ENCODE measurements at places on chromosomes 1 and 21.

- DNase-seq: no peak
These were observed 197.2 kb downstream of the CHRM3 start for GRCh38 chr1:239583536-239583935.

DNA sequence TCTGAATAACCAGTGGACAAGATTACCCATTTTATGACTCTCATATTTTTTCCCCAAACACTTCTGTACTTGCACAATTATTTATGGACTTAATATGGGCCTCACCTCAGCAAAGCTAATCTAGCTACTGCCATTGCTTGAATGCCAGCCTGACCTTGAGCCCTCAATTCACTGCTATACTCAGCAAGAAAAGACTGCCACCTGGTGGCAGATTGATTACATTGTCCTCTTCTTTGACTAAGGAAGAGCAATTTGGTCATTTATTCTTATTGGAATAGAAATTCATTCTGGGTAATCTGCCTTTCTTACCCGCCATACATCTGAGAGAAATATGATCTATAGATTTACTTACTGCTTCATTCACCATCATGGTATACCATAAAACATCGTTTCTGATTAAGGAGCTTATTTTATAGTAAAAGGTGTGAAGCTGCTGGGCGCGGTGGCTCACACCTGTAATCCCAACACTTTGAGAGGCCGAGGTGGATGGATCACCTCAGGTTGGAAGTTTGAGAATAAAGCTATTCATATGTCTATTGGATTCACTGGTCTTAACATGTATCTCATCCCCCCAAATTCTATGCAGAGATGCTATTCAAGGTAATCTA is 32.9 kb upstream of the DIPK1A start:
- DNase-seq: peak; percentile 52

DNA sequence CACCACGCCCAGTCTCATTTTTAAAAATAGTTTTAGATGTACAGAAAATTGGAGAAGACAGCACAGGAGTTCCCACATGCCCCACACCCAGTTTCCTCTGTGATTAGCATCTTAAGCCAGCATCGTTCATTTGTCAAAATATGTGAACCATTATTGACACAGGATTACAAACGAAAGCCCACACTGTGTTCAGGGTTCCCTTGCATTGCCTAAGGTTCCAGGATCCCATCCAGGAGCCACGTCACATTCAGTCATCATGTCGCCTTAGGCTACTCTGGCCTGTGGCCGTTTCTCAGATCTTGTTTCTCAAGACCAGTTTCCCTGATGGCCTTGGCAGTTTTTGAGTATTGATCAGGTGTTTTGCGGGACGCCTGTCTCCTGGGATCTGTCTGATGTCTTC is 34.7 kb upstream of the TNFRSF1B start:
- DNase-seq: no peak

DNA sequence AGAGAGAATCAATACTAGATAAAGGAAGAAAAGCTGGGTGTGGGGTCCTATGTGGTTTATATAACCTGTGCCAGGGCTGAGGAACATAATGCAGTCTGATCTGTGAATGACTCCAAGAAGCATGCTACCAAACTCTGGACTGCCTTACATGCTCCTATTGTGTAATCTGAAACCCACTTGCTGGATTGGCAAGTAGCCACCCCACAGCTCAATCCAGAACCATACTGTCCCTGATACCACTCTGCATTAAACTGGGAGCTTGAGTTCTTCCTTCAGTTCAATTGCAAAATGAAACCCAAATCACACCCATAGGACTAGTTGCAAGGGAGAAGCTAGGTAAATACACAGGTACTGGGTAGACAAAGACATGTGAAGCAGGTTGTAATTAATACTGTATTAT is 115.4 kb upstream of the NEGR1 start:
- no peak for DNase-seq

DNA sequence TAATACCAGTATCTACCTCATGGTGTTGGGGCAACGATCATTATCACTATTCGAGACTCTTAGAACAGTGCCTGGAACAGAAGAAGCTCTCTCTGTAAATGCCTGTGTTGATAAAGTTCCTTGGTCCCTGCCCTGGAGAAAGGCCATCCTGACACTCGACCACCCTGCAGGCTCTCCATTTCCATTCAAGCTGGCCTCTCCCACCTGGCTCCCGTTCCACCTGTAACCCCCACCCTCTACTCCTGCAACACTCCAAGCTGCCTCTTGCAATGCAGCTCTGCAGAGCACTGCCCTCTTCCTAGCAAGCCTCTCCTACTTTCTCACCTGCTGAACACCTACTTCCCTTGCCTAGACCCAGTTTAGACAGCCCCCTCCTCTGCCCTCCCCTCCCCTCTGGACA is 6.1 kb downstream of the SPOCD1 start:
- peak; percentile 29 for DNase-seq

DNA sequence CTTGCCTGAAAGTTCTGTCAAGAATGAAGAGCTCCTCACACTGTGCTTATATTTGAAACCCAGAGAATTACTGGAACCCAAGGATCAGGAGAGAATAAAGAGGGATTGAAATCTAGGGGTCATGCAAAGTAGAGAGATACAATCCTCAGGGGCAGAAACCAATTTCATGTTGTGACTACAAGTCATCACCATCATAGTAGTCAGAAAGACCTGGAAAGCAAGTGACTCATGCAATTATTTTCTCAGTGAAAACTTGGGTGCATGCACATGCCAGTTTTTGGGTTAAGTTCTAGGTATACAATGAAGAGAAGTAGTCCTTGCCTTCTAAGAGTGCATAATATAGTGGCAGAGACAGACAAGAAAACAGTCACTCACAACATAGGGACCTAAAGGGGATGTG is 210.0 kb downstream of the ZC3H11B start:
- DNase-seq: no peak

DNA sequence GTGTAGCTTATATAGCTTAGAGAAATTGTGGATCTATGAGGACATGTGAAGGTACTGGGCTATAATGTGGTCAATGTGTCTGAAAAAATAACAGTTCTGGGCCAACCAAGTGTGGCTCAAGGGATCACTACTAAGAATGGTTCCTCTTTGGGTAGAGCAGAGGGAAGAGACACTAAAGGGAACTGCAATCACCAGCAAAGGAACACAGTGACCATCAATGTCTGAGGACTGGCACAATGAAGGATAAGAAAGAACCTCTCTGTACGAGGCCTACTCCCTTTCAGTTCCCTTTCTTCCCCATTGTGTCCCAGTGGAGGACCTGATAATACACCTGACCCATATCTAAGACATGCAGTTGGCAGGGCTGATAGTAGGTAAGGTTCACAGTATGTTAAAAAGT is 89.9 kb upstream of the JAK1 start:
- no peak for DNase-seq

- no peak for DNase-seq
These were observed 56.5 kb upstream of the HSD17B7 start for GRCh38 chr1:162734047-162734446.

- no peak for DNase-seq
These were observed 1381.8 kb downstream of the MRPL39 start for GRCh38 chr21:24225431-24225830.

DNA sequence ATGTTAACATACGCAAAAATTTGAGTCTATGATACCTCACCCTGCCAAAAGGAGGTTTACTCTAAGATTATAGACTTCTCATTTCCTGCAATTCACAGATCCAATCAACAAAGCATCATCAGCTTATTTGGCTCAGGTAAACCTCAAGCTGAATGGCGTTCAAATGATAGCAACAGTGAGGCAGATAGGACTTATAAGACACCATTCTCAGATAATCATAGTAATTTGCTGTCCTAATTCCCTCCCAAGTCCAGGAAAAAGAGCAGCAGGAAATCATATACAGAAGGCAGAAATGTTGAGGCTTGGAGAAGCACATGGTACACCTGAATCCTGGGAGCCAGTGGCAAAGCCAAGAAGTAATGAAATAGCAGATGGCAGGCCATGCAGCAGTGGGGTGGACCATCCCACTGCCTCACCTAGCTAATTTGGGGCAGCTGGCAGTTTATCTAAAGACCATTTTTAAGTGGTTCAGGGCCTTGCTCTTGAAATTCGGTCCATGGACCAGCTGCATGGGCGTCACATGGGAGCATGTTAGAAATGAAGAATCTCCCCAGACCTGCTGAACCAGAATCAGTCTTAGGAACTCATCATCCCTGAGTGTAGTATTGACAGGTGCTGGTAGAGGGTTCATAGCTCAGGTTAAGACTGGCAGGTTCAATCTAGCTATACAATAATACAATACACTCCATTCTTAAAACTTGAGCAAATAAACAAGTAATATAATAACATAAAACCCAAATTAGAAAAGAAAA is 57.7 kb downstream of the ASTN1 start:
- no peak for DNase-seq

GRCh38 chr21:44822484-44823178 is 4.8 kb upstream of the SUMO3 start:
- DNase-seq: no peak

- no peak for DNase-seq
These were observed 188.2 kb downstream of the DYRK1A start for GRCh38 chr21:37554661-37555379.

DNA sequence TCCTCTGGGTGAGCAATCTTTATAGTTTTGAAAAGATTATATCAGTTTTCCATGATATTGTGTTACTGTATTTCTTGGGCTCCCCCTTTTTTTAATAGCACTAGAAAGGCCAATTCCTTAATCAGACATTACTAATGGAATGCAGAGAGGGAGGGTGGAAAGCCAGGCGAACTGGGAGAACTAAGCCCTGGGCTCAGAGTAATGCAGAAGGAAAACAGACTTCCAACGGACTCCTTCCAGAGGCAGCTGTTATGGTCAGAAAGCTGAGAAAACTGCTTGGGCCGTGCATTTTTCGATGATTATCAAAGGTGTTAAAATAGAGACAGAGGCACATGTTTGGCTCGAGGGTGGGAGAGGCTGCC is 206.3 kb downstream of the FOXD2 start:
- DNase-seq: no peak

DNA sequence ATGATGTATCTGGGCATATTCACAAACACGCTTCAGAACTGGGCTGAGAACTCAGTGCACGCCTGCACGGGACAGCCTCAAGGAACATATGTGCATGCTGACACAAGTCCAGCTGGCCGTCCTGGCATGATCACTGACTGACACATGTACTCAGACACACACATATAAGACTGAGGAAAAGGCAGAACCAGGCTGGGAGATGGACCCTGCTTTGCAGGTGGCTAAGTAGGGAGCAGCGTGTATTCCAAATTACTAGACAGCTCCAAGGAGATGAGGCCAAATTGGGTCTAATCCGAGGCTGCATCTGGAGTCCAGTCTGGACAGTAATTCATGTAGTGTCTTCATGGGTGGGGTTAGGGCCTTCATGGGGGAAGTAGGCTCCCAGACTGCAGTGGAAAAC is 41.4 kb upstream of the GJB5 start:
- no peak for DNase-seq

GRCh38 chr1:119308806-119309205 is 59.8 kb upstream of the HAO2 start:
- DNase-seq: no peak

DNA sequence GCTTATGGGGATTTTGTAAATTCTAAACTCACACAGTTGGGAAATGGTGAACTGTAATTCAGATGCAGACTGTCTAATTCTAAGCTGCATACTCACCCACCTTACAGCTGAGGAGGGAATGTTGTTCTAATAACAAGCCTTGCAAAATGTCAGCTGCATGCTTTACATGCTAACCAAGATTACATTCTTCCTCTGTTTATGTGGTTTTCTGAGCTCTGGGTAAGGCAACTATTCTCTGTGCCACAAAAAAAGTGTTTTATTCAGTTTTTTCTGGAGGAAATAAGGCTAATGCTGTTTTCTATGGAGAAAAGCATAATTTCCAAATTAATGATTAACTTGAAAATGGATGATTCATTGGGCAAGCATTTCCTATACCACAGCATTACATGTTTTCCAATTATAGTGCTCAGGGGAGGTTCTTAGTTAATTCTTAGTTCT is 64.9 kb downstream of the RGS13 start:
- DNase-seq: no peak

DNA sequence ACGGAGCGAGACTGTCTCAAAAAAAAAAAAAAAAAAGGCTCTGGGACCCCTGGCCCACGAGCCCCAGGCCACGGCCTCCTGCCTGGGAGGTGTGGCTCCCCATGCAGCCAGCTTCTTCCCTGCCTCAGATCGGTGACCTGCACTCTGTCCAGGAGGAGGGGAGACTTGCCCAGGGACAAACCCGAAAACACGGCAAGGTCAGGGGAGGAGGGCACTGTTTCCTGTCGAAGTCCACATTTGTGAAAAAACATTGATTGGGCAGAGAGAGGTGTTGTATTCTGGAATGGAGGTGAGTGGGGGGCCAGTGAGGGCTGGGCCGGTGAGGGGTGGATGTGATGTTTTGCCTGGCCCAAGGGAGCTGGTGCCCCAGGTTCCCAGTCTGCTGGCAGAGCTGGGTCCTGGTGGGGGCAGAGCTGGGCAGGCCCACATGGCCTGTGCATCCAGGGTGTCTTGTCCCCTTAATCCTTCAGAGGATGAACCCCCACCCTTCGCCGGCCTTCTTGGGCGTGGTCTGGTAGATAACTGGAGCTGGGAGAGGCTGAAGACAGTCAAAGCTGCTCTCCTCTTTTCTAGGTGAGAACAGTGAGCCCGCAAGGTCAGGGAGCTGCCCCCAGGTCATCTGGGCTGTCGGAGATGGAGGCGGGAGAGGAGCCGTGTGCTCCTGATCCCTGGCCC is 12.4 kb upstream of the FAAP20 start:
- no peak for DNase-seq

GRCh38 chr1:21916447-21917238 is 20.5 kb downstream of the HSPG2 start:
- no peak for DNase-seq

DNA sequence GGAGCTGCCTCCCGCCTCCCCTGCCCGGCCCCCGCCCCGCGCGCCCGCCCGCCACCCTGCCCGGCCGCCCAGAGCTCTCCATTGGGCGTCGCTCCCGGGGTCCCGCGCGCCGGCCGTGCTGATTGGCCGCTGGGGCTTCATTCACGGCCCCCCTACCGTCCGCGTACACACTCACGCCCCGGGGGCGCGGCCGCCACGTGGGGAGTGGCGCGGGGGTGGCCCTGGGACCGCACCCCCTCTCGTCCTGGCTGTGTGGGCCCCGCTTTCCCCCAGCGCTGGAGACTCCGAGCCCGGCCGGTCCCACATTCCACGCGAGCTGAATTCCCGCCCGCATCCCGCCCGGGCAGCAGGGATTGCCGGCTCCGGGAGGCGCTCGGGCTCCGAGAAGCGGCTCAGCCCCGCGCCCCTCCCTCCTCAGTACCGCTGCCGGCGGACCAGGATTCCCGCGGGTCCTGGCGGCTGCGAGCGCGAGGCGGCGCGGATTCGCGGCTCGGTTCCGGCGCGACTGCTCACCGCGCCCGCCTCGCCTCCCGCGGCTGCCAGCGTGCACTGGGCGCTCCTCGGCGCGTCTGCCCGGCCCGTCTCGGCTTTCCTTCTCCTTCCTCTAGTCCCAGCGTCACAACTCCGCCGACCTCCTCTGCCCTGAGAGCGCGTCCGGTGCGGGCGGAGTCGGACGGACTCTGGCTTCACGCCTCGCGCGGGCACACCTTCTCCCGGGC is 450 bp upstream of the POU3F1 start:
- DNase-seq: peak; percentile 95

- DNase-seq: no peak
These were observed 27.5 kb downstream of the TFAP2E start for GRCh38 chr1:35600593-35600992.

All from ecto neural progenitor cell (in vitro differentiated cells).